Stimulated activated CD4-positive, alpha-beta T cell treated with anti-CD3 and anti-CD28 coated beads, Interleukin-12 subunit alpha, Interleukin-12 subunit beta, amount 100 ng/mL, for 48 hours (primary cell): ENCODE measurements at places on chromosomes 4 and X.

GRCh38 chr4:54586320-54586955 lies 71.3 kb upstream of the KIT start:
- no peak for DNase-seq

- DNase-seq = no peak
These were observed 43.4 kb upstream of the ACSL4 start for GRCh38 chrX:109776432-109776831.

DNA sequence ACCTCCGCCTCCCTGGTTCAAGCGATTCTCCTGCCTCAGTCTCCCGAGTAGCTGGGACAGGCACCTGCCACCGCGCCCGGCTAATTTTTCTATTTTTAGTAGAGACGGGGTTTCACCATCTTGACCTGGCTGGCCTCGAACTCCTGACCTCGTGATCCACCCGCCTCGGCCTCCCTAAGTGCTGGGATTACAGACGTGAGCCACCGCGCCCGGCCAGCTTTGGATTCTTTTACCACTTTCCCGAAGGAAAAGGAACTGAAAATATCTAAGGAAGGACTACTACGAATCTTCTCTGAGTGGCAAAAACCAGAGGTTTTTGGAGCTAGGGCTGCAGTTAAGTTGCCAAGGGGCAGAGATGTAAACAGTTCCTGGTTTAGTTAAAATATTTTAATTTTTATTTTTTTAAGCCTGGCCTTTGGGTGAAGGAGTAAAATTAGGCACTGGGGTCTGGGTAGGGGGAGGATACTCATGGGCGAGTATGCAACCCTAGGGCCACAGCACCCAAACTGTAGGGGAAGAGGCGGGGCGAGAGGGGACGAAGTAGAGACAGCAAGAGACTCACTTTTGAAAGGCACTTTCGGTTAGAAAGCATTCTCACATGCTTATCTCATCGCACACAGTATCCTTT lies 525 bp upstream of the CISD2 start:
- peak; percentile 8 for DNase-seq

DNA sequence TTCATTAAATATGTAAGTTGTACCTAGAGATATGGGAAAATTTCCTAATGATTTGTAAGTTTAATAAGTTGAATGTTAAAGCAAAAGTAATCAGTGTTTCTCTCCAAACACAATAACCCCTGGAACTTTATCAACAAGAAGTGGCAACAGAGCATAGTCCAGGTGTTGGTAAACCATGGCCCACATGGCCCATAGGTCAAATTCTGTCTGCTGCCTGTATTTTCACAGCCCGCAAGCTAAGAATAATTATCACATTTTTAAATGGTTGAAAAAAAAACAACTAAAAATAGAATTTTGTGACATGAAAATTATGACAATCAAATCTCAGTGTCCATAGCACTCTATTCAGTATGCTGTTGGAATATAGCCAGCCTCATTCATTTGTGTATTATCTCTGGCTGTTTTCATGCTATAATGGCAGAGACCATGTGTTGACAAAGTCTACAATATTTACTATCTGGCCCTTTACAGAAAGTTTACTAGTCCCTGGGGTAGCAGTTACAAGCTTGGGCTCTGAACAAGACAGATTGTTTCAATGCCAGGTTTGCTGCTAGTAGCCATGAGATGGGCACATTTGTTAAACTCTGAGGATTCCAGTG lies 395.8 kb downstream of the GASK1B start:
- DNase-seq = no peak

GRCh38 chr4:23202712-23203247 lies 510.0 kb downstream of the GBA3 start:
- no peak for DNase-seq

- no peak for DNase-seq
These were observed 970.4 kb downstream of the RPA4 start for GRCh38 chrX:97854086-97854485.

GRCh38 chrX:18457000-18457399 lies 31.6 kb downstream of the CDKL5 start:
- DNase-seq = no peak

- DNase-seq = no peak
These were observed 237.5 kb upstream of the DIAPH2 start for GRCh38 chrX:96447161-96447560.

- no peak for DNase-seq
These were observed 82.3 kb upstream of the OGT start for GRCh38 chrX:71450433-71451106.

DNA sequence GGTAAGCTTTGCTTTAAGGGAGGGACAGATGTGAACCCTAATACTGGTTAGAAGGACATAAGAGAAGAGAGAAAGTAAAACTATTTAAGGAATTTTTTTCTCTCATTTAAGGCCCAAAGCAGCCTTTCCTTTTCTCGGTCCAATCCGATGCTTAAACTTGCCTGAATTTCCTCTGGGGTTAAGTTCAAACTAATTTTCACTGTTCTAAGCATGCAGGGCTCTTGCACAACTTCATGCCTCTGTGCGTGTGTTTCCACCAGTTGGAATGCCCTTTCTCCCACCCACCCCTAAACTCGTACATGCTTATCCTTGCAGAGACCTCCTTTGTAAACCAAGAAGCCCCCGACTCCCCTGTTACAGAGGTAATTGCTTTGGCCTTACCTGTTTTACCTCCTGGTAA lies 204.7 kb downstream of the CBR4 start:
- no peak for DNase-seq

GRCh38 chr4:143728166-143728565 lies 27.7 kb upstream of the FREM3 start:
- no peak for DNase-seq

DNA sequence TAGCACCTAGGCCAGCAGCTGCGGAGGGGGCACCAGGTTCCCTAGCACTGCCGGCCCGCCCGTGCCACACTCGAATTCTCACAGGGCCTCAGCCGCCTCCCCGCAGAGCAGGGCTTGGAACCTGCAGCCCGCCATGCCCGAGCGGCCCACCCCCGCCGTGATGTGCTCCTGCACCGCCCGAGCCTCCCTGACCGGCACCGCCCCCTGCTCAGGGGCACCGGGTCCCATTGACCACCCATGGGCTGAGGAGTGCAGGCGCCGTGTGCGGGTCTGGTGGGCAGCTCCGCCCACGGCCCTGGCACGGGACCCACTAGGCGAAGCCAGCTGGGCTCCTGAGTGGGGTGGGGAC lies 35.4 kb upstream of the ENPP6 start:
- no peak for DNase-seq

GRCh38 chrX:17375367-17375636 lies 302 bp downstream of the NHS start:
- no peak for DNase-seq

- DNase-seq = no peak
These were observed 88.4 kb upstream of the SLC7A11 start for GRCh38 chr4:138330531-138330930.

DNA sequence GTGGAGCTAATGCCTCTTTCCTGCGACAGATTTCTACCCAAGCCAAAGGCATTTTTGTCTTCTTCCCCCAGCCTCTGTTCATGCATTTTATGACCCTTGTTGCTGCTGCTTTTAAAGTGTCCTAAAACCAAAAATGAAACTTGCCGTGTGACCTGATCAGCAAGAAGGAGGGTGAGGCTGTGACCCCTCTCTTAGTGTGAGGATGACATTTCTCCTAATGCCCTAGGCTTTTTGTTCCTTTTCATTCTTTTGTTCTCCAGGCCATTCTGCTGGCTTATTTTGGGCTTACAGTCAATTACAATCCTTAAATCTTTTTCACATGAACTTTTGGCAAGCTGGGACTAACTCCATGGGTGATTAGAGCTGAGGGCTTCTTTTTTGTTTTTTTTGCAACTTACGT lies 34.4 kb downstream of the PTTG2 start:
- no peak for DNase-seq

DNA sequence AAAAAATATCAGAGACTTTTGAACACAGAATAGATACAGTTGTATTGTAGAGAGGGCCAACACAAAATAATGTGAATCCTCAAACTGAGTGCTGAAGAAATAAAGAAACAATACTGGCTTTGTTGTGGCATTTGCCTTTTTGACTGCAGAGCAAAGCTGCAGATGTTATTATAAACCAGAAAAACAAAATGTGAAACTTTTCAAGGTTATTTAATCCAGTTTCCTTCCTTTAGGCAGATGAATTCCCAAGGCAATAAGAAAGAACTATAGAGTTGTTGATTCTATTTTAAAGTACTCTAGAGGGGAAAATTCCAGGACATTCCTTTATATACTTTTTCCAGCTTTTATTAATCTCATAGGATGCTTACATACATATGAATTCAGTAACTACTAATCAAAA lies 186.8 kb downstream of the NDST4 start:
- no peak for DNase-seq

DNA sequence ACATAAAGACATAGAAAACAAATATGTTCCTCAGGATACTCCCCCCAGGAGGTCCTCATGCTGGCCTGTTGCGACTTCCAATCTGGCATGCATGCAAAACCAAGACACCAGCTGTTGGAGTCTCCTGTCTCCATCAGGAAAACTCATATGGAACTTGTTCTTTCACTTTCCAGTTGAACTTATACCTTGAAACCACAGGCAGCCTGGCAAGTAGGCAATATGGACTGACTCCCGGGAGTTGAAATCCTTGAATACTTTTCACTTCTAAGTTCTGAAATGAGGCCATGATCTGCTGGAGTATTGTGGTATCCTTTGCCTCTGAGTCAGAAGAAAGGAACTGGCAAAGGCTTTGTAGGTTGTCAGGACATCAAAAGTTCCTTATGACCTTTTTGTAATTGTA lies 444.2 kb downstream of the IDS start:
- no peak for DNase-seq

DNA sequence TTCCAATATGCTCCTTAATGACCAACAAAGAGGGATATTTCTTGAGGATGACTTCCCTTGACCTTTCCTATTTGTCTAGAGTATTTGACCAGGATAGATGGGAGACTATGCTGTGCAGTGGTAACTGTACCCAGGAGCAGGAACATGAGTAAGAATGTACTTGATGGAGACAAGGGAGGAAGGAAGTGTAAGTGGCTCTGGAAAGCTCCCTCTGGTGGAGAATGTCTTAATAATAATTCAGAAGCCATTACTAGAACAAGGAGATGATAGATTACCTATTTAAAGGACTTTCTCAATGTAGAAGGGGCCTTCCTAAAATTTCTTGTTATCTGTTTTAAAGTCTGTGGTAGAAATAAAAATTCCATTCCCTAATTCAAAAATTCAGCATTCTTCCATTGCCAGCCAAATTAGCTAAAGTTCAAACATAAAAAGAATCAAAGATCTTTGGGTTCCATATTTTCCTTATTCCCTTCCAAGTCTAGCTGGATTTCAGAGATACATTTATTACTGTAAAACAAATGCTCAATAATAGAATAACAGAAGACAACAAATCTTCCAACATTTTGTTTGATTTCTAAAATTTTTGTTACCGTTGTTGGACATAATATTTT lies 83.8 kb downstream of the GRID2 start:
- DNase-seq = no peak

DNA sequence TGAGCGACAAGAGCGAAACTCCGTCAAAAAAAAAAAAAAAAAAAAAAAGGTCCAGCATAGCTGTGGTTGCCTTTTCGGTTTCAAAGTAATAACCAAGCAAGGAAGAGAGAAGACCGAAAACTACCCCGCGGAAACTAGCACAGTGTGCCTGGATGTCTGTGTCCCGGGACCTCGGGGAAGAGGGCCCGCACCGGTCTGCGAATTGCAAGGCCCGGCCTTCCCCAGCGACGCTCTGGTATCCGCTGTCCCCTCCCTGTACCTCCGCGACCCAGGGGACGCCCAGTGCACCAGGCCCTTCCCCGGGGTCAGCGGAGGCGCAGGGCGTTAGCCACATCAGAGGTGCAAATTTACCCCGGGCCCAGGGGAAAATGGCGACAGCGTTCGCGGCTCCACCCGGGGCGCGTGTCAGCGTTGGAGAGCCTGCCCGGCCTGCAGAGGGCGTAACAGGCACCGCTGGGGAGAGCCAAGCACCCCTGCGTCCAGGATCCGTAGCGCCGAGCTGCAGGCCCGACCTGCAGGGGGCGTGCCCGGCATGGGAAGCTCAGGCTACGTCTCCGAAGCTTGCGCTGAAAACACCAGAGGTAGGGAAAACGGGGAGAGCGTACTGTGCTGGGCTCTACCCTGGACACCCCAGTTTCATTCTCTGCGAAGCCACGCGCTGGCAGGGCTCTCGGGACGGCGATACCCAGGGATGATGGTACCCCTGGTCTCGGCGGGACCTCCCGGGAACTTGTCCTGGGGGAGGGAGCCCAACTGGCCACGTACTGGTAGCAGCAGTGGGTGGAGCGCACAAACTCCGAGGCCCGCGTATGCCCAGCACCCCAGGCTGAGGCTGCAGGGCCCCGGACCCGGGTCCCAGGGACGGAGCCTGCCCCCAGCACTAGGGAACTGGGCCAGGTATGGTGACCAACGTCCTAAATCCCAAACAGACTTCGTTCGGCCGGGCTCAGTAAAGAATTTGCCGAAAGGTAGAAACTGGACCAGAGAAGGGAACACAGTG lies 16.2 kb downstream of the NKX6-1 start:
- no peak for DNase-seq

- DNase-seq = no peak
These were observed 9.9 kb downstream of the TMSB4X start for GRCh38 chrX:12984603-12985319.

GRCh38 chr4:33091961-33092360 lies 2371.8 kb downstream of the PCDH7 start:
- DNase-seq = no peak

GRCh38 chr4:152029631-152030030 lies 268.8 kb upstream of the GATB start:
- DNase-seq = no peak

DNA sequence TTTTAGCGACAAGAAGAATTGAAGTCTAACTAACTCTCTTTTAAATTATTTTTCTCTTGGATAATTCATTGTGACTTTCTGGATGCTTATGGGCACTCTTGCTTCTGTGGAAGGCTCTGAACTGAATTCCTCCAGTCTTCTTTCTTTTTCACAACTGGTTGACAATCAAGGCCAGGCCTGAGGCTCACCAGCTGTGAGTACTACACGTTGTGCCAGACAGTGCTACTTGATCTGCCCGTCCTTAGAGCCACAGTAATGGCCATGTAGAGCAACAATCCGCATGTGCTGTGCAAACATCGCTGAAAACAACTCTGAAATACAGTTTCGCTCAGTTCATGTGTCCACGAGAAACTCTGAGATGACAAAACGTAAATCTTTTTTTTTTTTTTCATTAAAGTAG lies 1336.3 kb upstream of the AGA start:
- no peak for DNase-seq

GRCh38 chr4:16642897-16643296 lies 255.5 kb downstream of the LDB2 start:
- no peak for DNase-seq

GRCh38 chr4:3232871-3233271 lies 16.1 kb upstream of the MSANTD1 start:
- no peak for DNase-seq

GRCh38 chr4:91127192-91127591 lies 1000.0 kb downstream of the CCSER1 start:
- DNase-seq = no peak

DNA sequence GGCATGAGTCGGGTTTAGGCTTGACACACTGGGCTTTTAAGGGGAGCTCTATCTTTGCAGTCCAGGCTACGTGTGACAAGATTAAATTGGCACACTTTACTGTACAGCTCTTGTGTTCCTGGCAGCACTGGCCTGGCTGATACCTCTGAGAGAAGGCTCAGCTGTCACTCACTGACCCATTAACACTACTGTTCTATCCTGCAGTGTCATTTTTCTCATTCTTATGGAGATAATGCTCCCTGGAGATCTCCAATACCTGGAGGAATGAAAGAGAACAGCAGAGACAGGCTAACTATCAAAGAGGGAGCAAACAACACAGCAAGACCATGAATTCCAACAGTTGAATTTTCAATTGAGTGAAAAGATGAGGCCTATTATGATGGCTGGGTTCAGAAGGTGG lies 1.7 kb upstream of the PDHA2 start:
- no peak for DNase-seq

GRCh38 chr4:89273741-89274141 lies 33.9 kb downstream of the GPRIN3 start:
- no peak for DNase-seq
